Femur (tissue), 1 donor: ENCODE measurements at places on chromosomes 13 and 19.
A peak's percentile ranks its signal among the peaks of the same experiment; 100 is the strongest.

GRCh38 chr13:45700971-45701900 lies 884 bp upstream of the CBY2 start:
- no peak for DNase-seq

GRCh38 chr13:37473035-37473434 lies 125.5 kb downstream of the POSTN start:
- DNase-seq = no peak

DNA sequence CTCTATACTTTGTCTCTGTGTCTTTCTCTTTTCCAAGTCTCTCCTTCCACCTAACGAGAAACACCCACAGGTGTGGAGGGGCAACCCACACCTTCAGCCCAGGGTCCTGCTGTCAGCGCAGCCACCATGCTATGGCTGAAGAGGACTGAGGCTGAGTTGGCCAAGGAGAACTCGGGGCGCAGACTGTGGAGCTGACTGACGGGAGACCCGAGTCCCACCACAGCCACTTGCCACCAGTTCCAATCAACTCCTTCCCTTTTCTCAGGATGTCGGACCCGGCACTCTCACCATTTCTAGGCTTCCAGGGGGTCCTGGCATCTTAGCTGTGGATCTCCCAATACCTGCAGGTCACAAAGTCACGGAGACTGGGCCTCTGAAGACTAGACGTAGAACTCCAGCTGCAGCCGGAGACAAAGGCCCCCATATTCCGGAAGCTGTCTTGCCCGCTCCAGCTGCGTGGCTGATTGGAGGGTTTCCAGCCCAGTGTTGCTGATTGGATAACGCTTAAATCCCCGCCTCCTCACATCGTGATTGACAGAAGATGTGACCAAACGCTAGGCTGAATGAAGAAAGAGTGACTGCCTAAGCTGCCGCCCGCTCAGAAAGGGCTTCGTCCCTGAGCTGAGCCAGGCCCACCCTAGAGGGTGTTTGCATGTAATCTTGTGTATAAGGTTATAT lies 63.6 kb downstream of the ZNF429 start:
- peak; percentile 98 for DNase-seq

DNA sequence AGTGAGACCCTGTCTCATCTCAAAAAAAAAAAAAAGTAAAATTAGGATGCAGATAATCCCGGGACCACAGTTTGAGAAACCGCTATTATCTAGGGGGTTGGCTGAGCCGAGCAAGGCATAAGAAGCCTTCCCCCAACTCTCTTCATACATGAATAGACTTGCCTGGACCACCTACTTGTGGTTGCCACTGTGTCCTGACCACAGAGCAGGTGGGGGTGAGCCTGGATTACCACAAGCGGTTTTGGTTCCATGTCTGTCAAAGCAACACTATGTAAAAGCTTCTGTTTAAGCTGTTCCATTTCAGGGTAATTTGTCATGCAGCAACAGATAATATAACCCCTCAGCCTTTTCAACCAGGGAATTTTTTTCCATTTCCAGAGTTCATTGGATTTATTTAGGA lies 3.3 kb upstream of the NAPA start:
- no peak for DNase-seq

DNA sequence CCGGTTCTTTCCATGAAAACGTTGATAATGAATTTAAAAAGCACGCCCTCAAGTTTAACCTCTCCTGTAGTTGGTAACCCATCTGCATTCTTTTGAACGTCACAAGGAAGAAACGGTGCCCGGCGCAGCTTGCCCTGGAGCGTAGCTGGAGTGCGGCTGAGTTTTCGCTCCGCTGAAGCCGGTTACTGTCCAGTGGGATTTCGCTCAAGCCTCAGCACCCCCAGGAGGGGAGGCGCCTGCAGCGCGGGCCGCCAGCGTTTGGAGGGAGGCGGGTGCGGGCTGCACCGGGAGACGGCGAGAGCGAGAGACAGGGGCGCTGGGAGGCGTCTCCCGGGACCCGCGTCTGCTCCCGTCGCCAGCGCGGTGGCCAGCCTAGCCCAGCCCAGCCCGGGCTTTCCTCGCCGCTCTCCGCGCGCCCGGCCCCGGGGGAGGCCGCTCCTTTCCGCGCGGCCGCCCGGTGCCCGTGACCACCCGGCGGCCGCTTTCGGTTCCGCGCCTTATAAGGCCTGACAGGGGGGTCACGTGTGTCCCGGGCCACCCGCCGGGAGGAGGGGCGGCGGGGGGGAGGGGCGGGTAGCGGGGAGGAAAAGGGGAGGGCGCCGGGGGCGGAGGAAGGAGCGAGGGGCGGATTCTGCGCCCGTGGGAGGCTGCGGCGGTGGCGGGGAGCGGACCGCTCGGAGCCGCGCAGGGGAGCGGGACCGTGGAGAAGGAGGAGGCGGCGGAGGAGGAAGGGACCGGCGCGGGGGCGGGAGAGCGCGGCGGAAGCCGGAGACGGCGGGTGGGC lies 8.3 kb upstream of the DGKH start:
- peak; percentile 94 for DNase-seq

DNA sequence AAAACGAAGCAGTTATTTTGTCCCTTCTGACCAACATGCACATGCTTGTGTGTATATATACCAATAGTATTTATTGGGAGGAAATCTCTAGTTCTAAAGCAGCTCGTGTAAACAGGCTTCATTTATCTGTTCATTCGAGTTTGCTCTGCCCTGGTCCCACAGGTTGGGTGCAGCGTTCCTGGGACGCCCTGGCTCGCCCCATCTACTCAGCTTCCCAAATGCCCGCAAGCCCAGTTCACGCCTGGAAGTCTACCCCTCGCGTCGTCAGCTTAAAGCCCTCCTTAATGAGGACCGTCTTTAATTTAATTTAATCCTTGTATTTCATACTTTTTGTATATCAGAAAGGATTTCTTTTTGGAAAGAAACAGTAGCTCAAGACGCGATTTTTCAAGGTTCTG lies 604 bp downstream of the THSD1 start:
- no peak for DNase-seq

DNA sequence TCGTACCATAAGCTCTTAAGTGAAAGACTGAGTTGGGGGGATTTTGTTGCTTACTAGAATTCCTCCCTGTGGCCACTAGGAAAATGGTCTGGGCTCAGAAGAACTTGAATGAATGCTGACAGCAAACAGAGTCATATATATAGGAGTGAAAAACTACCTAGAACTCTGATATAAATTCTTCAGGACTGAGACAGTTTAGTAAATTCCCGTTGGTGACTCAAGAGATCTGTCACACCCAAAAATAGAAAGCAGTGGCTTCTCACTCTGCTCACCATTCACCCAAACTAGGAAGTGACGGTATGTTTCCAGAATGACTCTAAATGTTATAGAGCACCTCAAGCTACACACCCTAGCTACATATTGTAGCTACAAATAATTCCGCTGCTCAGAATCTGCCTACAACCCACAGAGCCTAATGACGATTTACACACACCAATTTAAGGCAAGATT lies 116.2 kb downstream of the TBC1D4 start:
- no peak for DNase-seq

DNA sequence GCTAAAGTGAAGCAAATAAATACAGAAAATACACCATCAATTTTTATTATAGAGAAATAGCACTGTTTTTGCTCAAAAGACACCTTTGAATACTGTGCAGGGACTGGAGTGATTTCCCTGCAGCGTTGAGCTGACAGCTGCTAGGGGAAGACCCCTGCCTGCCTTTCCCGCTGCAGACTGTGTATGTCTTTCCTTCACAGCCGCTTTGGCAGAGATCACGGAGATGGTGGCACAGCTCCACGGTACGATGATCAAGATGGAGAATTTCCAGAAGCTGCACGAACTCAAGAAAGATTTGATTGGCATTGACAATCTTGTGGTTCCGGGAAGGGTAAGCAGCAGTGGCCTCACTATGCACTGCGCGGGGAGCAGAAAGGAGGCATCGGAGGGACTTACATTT lies 141.5 kb downstream of the STK24 start:
- no peak for DNase-seq

DNA sequence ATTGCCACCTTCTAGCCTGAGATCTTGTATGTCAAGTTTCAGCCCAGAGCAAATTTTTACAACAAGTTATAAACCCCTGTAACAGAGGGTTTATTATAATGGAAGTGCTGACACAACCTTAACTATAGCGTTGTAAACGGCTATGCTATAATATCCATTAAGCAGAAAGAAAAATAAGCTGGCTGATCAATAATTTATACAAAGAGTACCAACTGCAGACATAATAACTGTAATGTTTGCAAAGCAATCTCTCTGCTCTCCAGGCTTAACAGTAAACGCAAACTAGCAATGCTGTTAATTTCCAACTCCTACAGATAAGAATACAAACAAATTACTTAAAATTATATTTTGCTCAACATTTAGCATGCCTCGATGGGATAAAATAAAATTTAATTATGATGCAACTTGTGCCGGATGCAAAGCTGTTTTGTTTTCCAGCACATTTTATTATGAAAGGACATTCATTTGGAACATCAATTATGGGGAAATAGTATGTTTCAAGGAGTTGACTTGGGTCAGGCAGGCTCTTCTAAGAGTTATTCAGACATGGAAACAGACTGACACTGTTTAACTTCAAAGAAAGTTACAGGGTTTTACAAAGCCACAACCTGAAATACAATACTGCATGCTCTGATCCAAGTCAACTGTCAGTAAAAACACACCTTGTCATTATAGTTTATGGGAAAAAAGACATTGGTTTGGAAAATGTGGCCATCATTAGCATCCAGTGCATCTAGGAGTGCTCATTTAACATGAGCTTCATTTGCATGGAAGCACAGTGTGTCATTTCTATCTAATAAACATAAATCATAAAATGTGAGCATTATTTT lies 6.6 kb upstream of the DACH1 start:
- DNase-seq = no peak

GRCh38 chr13:112079696-112080095 lies 12.7 kb downstream of the SOX1 start:
- DNase-seq = no peak

GRCh38 chr13:28339419-28339818 lies 155.5 kb downstream of the FLT1 start:
- no peak for DNase-seq

- no peak for DNase-seq
Observed at GRCh38 chr19:49217382-49217781, 59.8 kb downstream of the TRPM4 start.

DNA sequence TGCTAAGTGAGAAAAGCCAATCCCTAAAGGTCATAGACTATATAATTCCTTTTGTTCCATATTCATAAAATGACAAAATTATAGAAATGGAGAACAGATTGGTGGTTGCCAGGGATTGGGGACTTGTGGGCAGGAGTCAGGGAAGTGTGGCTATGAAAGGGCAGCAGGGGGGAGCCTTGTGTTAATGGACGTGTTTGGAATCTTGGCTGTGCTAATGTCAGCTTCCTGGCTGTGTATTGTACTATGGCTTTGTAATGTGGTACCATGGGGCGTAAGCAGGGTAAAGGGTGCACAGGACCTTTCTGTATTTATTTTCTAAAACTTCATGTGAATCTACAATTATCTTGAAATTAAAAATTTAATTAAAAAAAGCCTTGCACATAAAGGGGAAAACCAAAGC lies 248.5 kb downstream of the UQCRFS1 start:
- no peak for DNase-seq

DNA sequence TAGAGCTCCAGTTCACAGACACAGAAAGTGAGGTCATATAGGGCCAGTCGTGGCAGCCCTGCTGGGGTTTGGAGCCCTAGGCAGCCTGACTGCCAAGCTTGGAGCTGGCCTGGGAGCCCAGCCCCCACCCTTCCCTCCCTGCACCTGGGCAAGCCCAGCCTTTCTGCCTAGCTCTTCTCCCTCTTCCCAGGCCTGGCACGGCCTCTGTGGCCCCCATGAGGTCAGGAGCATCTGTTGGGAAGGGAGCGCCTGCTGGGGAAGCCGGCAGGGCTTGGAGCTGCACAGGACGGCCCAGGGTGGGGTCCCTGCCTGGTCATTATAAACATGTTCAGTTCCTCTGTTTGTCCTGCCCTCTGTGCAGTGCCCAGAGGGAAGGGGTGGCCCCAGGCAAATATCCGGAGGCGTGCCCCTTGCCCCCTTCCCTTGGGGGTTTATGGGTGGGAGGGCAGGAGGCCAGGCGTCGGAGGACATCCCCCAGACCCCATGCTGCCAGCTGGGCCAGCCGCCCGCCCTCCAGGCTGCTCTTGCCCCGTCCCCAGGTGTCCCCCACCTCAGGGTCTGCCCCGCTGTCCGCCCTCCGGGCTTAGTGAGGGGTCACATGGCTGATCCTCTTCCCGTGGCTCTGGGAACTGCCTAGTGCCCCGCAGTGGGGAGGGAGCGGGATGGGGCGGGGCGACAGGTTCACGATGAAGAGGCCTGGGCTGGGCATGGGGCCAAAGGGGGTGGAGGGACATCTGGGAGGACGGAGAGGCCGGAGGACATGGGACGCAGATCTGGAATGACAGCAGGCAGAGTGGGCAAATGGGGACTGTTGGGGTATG lies 30.0 kb upstream of the NCCRP1 start:
- DNase-seq = peak; percentile 69

DNA sequence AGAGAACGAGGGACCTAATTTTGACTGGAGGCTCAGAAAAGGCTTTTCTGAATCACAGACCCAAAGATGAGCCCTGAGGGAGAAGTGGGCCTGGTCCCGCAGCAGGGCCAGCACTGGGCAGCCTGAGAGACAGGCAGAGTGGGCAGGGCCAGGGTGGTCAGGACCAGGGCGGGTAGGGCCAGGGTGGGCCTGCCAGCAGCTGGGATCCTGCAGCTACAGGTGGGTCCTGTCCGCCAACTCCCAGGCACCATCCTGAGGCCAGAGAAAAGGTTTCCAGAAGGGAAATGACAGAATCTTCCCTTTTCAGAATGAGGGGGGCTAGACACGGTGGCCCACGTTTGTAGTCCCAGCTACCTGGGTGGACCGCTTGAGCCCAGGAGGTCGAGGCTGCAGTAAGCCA lies 23.7 kb downstream of the LATS2 start:
- DNase-seq = no peak

DNA sequence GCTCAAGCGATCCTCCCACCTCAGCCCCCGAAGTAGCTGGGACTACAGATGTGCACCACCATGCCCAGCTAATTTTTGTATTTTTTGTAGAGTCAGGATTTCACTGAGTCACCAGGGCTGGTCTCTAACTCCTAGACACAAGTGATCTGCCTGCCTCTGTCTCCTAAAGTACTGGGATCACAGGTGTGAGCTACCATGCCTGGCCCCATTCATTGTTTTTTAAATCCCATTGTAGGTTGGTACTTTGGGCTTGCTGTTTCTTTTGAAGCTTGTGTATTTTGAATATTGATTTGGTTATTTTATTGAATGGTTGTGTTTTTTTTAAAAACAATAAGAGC lies 26.7 kb downstream of the ZMYM2 start:
- no peak for DNase-seq

DNA sequence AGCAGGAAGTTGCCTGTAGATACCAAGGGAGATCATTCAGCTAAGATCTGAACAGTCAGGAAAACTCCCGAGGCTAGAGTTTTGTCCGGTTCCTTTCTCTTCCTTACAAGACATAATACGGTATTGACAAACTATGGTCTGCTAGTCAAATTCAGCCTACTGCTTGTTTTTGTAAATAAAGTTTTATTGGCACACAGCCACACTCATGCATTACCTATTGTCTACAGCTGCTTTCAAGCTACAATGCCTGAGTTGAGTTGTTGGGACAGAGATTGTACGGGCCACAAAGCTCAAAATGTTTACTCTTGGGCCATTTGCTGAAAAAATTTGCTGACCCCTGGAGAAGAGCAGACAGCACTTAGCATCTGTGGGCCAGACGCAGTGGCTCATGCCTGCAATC lies 2.5 kb downstream of the SLC1A6 start:
- DNase-seq = no peak
